ENCODE measurements at places on chromosomes 2 and 18.

DNA sequence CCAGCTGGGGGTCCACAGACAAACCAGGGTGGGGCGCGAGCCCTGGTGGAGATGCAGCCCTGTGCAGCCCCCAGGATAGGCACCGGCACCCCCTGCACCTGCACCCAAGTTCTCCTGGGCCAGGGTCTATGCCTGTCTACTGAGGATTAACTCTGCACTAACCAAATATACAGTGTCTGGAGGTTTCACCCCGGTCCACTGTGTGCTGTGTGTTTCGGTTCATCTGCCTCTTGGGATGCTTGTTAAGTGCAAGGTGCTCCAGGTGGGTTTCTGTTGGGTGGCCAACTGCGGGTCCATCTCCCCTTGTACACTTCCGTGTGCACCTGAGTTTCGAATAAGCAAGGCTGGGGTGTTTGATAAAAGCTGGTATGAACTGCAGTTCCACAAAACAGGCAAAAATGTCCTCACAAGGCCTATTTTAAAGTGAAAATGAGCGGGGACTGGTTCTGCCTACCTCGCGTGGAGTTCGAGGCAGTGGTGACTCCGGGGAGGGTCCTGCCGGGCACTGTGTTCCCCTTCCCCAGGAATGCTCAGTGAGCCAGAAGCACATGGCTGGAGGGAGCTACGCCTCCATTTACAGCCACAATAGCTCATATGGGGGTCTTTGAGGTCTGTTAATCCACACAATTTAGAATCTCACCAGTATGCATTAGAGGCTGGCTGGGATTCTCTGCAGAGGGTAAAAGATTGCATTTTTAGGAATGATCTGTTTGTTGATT lies 70.7 kb downstream of the EDAR start:
- DNase-seq: no peak

GRCh38 chr18:51382081-51382480 lies 184.6 kb upstream of the MEX3C start:
- no peak for DNase-seq

GRCh38 chr2:207617011-207617671 lies 8.1 kb downstream of the METTL21A start:
- no peak for DNase-seq

DNA sequence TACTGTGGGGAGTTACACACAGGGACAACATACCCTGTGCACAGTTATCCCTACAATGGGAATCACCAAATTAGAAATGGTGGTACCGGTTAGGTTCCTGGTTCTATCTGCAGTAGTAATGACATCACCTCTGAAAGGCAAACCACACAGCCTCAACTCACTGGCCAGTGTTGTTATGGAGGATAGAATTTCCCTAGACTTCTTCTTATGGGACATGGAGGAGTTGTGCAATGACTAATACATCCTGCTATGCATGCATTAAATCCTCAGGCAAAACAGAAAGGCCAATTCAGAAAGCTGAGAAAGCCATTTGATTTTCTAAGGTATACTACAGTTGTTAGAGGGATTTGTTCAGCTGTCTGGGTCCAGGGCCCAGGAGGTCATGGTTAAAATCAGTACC lies 439.3 kb downstream of the TMX3 start:
- no peak for DNase-seq

DNA sequence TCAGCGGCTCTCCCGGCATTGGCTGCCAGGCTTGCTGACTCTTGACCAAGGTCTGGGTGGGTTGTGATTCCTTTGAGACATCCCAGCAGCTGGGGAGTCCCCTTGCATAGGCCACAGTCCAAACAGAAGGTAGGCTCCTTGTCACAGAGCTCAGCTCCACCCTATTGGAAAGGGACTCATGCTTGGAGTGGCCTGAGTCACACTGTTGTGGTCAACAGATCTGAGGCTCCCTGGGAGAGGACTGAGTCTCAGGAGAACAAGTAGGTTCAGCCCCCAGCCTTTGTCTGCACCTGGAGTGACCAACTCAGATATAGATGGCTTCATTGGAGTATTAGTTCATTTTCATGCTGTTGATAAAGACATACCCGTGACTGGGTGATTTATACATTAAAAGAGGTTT lies 32.1 kb upstream of the SH3BP4 start:
- no peak for DNase-seq

- DNase-seq: no peak
These were observed 1.5 kb downstream of the KANSL3 start for GRCh38 chr2:96636551-96637171.

- DNase-seq: no peak
These were observed 50.2 kb upstream of the EML4 start for GRCh38 chr2:42118754-42119569.

DNA sequence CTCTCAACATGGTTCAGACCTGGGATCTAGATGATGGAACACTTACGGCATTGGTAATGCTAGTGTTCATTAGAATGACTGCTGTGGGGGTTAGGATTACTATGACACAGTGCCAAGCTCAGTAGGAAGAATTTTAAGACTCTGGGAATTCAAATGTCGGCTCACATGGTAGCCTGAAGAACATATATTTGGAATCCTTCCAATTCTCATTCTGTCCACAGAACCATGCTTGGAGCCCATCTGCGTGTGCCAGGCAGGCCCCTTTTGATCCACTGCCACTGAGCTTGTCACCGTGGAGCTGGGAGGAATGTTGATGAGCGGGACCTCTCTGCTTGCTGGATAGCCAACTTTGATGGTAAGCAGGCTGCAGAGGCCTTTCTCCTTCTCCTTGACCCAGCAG lies 322.0 kb upstream of the SOX11 start:
- DNase-seq: no peak

GRCh38 chr2:18949871-18950270 lies 360.5 kb upstream of the NT5C1B start:
- DNase-seq: no peak

DNA sequence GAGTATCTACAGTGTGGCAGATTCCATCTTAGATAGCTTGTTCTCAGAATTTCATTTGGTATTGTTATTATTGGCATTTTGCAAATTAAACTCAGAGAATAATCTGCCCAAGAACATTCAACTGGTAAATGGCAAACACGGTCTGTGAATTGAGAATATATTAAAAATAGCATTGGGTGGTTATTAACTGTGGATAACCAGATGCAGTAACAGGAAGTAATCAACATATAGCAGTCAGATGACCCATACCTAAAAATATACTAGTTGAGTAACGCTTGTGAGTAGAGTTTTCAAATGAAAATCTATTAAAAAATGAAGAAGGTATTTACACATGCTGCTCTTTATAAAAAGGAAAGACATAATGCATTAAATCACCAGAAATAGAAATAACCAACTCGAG lies 129.5 kb downstream of the ZNF804A start:
- DNase-seq: no peak

GRCh38 chr2:114185501-114185900 lies 256.9 kb upstream of the DPP10 start:
- no peak for DNase-seq

- DNase-seq: no peak
These were observed 64.2 kb upstream of the ITGB6 start for GRCh38 chr2:160264308-160264707.
